ENCODE measurements at places on chromosomes 2 and 18.

- DNase-seq = no peak
Measured at GRCh38 chr2:172293952-172294351, 133.4 kb upstream of the ITGA6 start.

- DNase-seq = no peak
Measured at GRCh38 chr18:3889121-3889520, 439.1 kb downstream of the TGIF1 start.

DNA sequence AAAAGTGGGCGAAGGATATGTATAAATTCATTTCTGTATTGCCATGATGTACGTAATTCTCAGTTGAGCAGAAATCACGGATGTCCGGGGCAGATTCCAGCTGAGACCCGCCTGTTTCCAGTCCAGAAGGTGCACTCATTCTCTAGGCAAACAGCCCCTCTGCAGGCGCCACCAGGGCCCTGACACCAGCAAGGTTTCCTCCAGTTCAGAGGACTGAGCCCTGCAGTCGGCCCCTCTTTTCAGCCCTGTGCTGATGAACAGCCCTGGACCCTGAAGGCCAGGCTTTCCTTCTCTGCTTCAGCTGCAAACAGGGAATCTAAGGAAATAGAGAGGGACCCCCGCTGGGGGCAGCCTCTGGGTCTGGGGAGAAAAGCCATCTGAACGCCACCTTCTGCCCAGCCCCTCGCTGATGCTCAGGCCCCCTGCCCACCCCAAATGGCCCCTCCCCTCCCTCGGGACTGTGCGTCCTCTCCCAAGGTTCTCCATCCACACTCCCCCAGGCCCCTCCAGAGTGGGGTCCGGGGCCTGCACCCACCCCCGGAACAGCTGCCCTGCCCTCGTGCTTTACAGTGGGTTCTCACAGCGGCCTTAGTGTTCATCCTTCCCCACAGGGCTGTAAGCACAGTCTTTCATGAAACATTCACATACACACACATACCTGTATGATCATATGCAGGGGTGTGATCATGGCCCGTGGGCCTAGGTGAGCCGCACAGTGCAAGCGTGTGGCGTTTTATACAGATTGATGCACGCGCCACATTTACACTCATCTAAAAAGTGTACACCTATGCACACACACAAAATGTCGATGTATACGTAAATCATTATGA, 12.1 kb downstream of the COPS9 start:
- DNase-seq = no peak

DNA sequence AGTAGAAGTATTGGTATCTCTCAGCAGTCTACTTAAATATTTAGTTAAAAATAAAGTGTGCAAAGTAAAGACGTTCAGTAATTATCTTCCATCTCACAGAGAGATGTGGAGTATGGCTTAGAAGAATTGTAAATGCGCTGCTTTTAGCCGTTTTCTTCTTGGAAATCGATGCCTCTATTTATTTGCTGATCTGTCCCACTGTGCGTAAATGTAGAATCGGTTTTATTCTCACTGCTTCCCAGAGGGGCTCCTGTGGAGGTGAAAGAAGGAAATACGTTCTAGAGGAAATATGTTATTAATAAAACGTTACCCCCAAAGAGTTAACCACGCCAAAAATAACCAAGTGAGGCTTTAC, 1.9 kb downstream of the NPAS2 start:
- DNase-seq = no peak

DNA sequence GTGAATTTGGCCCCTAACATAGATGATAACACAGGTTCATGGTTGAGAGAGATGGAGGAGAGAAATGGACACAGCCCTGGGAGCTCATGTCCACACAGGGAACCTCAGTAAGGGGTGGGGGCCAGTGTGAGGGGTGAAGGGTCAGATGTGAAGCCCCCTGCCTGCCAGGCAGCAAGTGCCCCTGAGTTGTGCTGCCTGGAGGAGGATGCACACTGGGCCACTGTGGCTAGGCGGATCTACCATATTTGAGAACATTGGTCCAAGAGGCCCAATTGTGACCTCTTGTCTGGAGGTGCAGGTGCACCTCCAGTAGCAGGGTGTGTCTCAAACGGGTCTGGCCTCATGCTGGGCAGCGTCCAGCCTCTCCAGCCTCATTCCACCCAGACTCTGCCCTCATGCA, 99.6 kb upstream of the SNTG2 start:
- DNase-seq = no peak

DNA sequence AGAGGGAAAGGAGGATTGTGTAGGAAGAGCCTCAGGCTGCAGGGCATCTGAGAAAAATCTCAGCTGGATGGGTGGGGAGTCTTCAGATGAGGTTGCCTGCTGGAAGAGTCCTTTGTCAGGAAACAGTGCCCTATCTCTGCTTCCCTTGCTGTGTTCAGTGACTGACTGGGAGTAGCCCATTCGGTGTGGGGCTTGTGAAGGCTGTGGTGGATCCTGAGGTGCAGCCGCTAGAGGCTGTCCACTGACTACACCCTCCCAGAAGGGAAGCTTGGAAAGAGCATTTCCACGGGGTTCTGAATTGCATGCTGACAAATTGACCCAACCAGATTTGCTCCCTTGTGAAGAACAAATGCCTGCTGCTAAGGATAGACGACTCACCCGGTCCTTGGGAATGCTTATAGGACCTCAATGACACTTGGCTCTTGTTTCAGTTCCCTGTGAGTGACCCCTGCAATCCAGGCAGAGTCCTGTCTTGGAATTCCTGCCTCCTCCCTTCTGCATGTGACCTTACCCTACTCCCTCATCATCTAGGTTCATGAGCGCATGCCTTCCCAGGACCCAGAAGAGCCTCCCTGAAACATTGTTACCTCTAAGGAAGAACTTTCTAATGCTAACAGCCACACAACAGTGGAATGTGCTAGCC, 109.7 kb upstream of the FAM136A start:
- no peak for DNase-seq

DNA sequence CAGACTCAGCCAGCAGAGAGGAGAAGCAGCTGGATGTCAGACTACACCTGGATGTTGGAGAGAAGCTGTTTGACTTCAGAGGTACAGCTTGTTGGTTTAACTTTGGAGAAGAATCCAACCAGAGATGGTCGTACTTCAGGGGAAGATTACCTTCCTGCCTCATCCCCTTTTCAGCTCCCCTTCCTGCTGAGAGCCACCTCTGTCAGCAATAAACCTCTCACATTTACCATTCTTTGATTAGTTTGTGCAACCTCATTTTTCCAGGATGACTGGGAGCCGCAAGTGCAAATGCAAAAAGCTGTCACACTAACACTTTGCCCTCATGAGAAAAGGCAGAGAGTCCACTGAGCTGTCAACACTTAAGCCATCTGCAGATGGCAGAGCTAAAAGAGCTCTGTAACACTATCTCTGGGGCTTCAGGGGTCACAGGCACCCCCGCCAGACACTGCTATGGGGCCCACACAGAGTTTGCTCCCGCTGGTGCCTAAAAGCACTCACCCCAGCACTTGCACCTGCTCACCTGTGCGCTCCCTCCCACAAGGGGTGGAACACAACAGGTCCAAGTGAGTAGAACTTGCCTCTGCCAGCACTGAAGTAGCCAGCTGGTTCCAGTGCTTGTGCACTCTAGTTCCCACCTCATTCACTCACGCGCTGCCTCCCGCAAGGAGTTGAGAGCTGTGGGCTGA, 391.7 kb downstream of the METTL4 start:
- no peak for DNase-seq

- DNase-seq = no peak
Measured at GRCh38 chr2:42618116-42618515, 49.7 kb downstream of the MTA3 start.

GRCh38 chr2:198916548-198917080, 541.1 kb downstream of the SATB2 start:
- DNase-seq = no peak

DNA sequence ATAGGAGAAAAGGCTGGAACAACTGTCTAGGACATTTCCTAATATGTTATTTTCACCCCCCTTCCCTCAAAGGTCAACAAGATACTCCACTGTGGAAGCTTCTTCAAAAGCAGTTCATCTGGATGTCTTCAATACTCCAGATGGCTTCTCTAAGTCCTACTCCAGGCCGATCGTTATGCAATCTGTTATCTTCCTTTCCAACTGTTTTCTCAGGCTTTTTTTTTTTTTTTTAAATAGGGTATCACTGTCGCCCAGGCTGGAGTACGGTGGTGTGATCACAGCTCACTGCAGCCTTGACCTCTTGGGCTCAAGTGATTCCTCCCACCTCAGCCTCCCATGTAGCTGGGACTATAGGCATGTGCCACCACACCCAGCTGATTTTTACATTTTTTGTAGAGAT, 26.3 kb downstream of the ATP8B1 start:
- DNase-seq = no peak

GRCh38 chr2:238456970-238457926, 30.5 kb downstream of the ASB1 start:
- no peak for DNase-seq

DNA sequence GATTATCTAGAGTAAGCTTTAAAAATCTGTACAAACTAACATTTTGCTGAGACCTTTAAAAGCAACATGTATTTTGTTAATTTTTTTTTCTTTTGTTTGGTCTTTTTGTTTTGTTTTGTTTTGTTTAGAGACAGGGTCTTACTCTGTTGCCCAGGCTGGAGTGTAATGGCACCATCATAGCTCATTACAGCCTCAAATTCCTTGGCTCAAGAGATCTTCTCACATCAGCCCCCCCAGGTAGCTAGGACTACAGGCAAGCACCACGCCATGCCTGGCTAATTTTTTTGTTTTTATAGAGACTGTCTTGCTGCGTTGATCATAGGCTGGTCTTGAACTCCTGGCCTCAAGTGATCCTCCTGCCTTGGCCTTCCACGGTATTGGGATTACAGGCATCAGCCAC, 23.1 kb downstream of the RBBP8 start:
- DNase-seq = no peak

Measured in activated T-cell treated with anti-CD3 and anti-CD28 coated beads, Interleukin-2, amount 50 U/mL, for 72 hours (primary cell).